Skin of body (tissue), 3 donors: ENCODE measurements at places on chromosomes 5 and 9. TPM values are rescaled to one million over a fixed set of nuclear protein-coding genes. Genes with fewer than 3 reads are reported as not detected.

DNA sequence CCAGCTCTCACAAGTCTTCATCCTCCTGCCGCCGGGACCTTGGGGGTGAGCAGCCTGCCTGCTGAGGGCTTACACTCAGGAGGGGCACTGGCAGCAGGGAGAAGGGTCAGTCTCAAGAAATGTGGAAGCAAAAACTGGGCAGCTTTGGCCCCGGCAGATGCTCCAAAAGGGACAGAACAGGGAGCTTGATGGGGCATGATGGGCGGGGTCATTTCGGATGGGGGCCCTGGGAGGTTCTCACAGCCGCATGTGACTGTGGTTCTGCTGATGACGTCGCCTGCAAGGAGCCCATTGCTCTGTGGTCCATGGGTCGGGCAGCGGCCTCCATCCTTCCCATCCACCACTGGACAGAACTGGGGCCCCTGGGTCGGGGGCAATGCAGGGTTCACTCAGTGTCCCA is 76.6 kb downstream of the OLFM1 start:
- no peak for DNase-seq

DNA sequence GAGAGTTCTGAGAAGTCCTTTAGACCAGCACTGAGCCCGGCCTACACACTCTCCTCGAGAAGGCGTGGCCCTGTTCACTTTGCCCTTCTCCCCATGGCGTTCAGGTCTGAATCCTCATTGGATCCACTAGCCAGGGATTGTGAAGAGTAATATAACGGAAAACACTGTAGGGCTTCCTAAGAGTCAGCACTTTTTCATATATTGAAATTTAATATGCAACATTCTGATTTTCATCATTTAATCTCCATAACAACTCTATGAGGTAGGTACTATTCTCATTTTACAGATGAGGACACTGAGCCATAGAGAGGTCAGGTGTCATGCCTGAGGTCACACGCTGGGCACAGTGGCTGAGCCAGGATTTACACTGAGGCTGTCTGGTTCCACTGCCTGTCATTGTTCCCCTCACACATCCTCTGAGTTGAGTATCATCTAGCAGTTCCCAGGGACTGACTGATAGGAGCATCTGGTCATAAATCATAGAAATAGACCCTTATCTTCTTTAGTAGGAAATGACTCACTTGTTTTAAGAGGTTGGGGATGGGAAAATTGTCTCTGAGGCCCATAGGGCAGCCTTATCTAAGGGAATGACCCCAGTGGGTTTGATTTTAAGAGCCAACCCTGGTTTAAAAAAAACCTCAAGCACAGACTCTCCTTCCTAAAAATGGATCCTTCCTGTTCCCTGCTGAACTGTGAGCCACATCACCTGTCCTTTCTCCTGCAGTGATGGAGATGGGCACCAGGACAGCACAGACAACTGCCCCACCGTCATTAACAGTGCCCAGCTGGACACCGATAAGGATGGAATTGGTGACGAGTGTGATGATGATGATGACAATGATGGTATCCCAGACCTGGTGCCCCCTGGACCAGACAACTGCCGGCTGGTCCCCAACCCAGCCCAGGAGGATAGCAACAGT is 41.2 kb downstream of the THBS4 start:
- DNase-seq: no peak

GRCh38 chr5:65825408-65826328 is 100.7 kb upstream of the ERBIN start:
- DNase-seq: no peak

GRCh38 chr5:82684165-82684564 is 393.0 kb downstream of the TMEM167A start:
- DNase-seq: peak; percentile 26

DNA sequence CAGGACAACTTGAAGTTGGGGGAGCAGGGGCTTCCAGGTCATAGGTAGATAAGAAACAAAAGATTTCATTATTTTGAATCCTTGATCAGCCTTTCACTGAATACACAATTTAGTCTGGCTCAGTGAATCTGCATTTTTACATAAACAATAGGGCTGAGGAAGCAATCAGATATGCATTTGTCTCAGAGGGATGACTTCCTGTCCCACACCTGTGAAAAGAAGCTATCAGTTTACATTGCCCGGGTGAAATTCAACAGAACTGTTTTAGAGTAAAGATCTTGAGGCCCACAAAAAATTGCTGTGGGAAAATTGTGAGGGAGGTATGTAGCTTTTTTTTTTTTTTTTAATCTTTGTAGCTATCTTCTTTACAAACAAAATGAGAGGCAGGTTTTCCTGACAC is 38.3 kb downstream of the DNAJB5 start:
- no peak for DNase-seq

GRCh38 chr9:92970467-92970923 is 23.2 kb downstream of the FGD3 start:
- no peak for DNase-seq

DNA sequence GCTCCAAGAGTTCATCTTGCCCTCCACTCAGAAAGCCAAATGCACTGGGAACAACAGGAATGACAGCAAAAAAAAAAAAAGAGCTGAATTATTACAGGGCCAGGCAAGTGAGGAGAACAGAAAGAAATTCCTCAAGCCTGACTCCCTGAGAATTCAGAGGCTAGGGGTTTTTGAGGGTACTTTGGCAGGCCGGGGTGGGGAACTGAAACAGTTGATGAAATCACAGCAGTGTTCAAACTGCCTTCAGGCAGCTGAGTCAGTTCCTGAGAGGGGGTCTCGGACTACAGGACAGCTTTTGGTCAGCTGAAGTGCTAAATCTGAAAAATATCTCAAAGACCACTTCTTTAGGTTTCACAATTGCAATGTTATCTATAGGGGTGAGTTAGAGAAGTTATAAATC is 419.4 kb downstream of the SEMA5A start:
- no peak for DNase-seq

DNA sequence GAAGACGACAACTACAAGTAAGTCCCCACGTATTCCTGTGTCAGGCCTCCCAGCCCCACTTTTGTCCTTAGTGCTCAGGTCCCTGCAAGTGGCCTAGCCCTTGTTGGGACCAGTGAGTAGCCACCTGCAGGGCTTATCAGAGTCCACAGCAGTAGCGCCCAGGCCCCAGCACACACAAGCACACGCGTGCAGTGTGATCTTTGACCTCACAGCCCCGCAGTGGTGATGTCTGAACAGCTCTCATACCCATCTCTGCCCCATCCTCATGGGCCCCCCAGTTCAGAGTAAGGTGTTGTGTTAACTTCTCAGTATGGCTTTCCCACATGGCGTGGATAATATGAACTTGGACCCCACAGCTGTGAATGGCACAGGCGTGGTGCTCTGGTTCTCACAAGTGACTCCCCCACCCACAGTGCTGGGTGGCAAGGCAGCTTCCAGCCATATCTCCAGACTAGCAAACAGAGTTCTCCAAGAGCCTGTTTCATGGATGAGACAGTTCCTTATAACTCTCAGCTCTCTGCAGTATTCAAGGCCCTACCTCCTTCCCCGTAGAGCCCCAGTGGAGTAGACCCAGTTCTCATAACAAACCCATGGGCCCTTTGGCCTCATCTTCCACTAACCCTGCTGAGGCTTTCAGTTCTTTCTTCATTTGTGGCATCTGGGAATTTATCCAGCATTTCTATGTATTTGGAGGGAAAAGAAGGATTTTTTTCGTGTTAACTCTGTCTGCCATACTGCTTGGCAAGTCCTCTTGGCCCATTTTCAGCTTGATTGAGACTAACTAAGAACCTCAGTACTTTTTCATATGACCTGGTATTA is 46.5 kb upstream of the ANGPTL2 start:
- DNase-seq: no peak

GRCh38 chr5:171413153-171413910 is 6.1 kb upstream of the FGF18 start:
- DNase-seq: no peak

- DNase-seq: peak; percentile 29
These were observed 124.2 kb downstream of the GNA14 start for GRCh38 chr9:77523891-77524290.

- DNase-seq: no peak
These were observed 7.9 kb downstream of the HAND1 start for GRCh38 chr5:154470137-154470536.

DNA sequence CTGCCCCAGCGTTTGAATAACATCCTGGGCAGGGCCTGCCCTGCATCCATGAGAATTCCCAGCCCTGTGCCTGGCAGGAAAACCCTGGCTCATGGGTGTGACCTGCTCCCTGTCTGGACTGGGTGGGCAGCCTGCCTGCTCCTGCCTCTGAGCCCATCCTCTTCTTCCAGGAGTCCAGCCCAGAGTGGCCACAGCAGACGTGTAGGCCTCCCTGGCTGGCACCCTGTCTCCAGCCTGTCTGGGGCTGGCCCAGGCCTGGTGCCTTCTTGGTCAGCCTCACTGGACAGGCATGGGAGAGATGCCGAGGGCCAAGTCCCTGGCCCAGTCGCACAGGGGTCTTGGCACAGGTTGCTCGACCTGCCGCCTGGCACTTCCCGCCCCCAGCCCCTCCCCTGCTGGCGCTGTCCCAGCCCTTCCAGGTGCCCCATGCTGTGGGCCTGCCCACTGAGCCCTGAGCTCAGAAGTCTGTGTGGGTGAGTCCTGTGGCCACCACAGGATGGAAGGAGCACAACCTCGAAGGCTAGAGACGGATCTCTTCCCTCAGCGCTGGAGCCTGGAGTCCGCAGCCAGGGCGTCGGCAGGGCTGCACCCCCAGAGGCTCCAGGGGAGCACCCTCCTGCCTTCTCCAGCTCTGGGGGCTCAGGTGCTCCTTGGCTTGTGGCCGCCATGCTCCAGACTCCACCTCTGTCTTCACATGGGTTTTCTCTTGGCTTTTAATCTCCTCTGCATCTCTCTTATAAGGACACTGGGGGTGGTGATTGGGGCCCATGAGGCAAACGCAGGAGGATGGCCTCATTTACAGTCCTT is 11.8 kb upstream of the COL5A1 start:
- DNase-seq: no peak

GRCh38 chr5:85985167-85985566 is 632.6 kb upstream of the COX7C start:
- no peak for DNase-seq

- DNase-seq: no peak
These were observed 91.0 kb downstream of the AOPEP start for GRCh38 chr9:94817291-94818177.

- DNase-seq: no peak
These were observed 15.2 kb downstream of the UBAC1 start for GRCh38 chr9:135945969-135946368.

INSL4 gene
- total RNA-seq: not detected

LVRN gene
- total RNA-seq: 18.4 TPM

CDH18 gene
- 16.5 TPM for total RNA-seq

AQP3 gene
- total RNA-seq: 169 TPM

EDIL3 gene
- total RNA-seq: 19.3 TPM

UBQLN1 gene
- 102 TPM for total RNA-seq

PCDHAC2 gene
- total RNA-seq: 3.0 TPM

EGFLAM gene
- total RNA-seq: 22.2 TPM

SOX30 gene
- 0.10 TPM for total RNA-seq
